ENCODE measurements at places on chromosomes 7 and 10.

GRCh38 chr7:141161550-141162535 lies 88.0 kb downstream of the TMEM178B start:
- no peak for DNase-seq

GRCh38 chr10:29228562-29228961 lies 60.3 kb upstream of the LYZL1 start:
- no peak for DNase-seq

- DNase-seq = no peak
These were observed 116.5 kb downstream of the PRPF18 start for GRCh38 chr10:13703101-13703818.

GRCh38 chr7:33325754-33326484 lies 196.6 kb downstream of the BBS9 start:
- no peak for DNase-seq

GRCh38 chr10:34641147-34641912 lies 173.8 kb downstream of the PARD3 start:
- DNase-seq = no peak

GRCh38 chr7:80790877-80791276 lies 128.0 kb downstream of the SEMA3C start:
- peak; percentile 49 for DNase-seq

GRCh38 chr7:140540136-140540777 lies 61.0 kb upstream of the MKRN1 start:
- DNase-seq = no peak
